Activated CD8-positive, alpha-beta T cell treated with anti-CD3 and anti-CD28 coated beads for 36 hours (primary cell): ENCODE measurements at places on chromosomes 11 and 22. TPM values are rescaled to one million over a fixed set of nuclear protein-coding genes. Genes with fewer than 3 reads are reported as not detected.
A peak's percentile ranks its signal among the peaks of the same experiment; 100 is the strongest.

The SLC6A5 gene
- total RNA-seq = not detected

The OTOG gene
- not detected for total RNA-seq

The CRYBB3 gene
- not detected for total RNA-seq

The HOATZ gene
- not detected for total RNA-seq

- DNase-seq = no peak
These were observed 4.9 kb upstream of the PPARA start for GRCh38 chr22:46145361-46145851.

DNA sequence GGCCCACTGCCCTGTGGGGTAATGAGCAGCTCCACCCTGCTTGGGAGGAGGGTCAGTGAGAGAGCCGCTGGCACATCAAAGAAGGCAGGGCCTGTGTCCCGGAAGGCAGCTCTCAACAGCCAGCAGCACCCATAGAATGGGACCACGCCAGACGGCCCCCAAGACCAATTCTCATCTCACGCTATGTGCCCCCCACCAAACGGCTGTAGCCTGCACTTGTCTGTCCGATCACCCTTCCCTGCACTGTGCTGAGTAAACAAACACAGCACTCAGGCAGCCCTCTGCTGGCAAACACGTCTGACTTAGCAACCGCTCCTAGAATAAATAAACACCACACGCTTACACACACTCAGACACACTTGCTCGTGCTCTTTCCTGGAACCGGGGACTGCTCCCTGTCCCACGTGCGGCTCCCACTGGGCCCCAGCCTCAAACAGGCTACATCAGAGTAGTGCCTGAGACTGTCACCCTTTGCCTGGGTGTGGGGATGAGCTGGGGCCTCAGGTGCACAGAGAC is 53.2 kb upstream of the CDON start:
- DNase-seq = no peak

GRCh38 chr11:87971354-87971753 is 203.9 kb downstream of the RAB38 start:
- no peak for DNase-seq

GRCh38 chr22:37349043-37349814 is 66.9 kb downstream of the CYTH4 start:
- no peak for DNase-seq

DNA sequence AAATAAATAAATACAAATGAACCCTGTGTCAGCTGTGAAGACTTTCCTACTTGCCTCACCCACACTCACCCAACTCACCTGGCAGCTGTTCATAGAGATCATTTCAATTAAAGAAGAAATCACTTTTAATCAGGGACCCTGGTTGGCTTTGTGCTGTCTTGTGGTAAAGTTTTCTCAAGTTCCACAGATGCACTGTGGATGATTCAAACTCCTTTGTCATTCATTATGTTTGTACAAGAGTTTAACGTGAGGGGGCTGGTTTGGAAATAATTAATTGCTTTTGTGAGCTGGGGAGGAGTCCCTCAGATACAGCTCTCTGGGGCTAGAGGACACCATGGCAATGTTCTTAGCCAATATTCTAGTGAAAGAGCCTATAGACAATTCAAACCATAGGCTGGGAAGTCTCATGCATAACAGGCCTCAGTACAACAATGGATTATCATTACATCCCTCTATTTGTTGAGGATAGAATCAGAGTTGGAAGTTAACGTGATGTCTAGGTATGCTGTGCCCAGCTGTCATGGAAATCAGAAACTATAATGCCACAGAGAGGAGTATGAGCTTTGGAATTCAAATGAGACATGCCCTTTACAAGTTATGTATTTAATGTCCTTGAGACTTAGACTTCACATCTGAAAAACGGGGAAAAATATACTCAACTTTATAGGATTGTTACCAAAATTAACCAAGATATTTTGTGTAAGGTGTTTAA is 698.5 kb downstream of the KCNA4 start:
- DNase-seq = no peak

- DNase-seq = no peak
These were observed 60.6 kb upstream of the PPP6R3 start for GRCh38 chr11:68399916-68400315.

DNA sequence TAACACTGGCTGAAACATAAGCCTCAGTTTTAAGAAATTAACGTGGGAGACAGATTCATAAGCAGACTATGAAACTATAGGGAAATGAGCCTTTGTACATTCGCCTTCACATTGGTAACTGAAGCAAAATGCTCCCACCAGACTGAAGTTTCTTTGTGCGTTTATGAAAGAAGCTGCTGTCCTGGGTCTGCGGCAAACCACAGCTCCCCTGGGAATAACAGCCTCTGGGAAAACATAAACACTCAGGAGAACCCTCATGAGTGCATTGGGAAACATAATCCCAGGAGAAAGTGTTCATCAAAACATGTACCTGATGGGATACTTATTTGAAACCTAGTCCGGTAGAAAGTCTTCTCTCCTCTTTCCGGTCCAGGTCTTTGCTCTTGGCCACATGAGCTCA is 193.1 kb upstream of the LARGE1 start:
- DNase-seq = no peak

- no peak for DNase-seq
These were observed at the start of gene OR5L1 for GRCh38 chr11:55811067-55811466. Gene OR5L1, plus strand, starts transcription at chr11:55811367. Its CDS starts 100 bp downstream, at chr11:55811467.

DNA sequence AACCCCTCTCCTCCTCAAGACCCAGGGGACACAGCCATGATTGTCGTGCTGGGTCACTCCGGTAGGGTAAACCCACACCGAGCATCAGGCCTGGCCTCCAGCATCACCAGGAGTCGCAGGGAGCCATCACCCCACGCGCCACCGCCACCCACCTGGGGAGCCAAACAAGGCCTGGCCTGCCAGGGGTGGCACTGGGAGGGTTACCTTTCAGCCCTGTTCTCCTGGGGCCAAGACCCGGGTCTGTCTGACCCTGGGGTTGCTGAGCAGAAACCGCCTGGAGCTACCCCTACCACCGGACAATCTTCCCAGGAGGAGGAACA is 39.3 kb upstream of the NNMT start:
- DNase-seq = no peak

DNA sequence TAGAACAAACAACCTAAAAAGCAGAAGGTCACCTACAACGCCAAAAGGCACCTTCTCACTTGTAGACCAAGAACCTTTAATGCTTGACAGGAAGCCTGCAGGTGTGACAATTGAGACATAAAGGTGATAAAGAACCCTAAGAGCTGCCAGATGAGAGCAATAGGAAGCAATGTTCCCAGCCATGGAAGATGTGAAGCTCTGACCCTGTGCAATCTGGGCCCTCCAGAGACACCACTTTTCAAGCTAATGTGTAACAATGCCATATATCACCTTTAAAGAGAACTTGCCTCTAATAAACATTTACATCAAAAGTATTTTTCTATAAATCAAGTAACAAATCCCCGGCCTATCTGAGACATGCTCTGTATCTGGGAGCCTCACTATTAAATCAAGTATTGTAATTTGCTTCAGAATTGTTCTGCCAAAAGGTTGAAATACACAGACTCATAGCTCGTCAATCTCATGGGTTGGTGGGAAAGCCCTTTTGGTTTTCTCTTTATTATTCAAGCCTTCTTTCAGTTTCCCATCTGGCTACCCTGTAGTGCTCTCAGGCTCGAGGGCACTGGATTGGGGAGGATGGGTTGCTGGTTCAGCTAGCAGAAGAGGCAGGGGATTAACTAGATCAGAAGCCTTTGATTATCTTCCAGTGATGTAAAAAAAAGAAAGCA is 368.9 kb downstream of the BUD13 start:
- no peak for DNase-seq

DNA sequence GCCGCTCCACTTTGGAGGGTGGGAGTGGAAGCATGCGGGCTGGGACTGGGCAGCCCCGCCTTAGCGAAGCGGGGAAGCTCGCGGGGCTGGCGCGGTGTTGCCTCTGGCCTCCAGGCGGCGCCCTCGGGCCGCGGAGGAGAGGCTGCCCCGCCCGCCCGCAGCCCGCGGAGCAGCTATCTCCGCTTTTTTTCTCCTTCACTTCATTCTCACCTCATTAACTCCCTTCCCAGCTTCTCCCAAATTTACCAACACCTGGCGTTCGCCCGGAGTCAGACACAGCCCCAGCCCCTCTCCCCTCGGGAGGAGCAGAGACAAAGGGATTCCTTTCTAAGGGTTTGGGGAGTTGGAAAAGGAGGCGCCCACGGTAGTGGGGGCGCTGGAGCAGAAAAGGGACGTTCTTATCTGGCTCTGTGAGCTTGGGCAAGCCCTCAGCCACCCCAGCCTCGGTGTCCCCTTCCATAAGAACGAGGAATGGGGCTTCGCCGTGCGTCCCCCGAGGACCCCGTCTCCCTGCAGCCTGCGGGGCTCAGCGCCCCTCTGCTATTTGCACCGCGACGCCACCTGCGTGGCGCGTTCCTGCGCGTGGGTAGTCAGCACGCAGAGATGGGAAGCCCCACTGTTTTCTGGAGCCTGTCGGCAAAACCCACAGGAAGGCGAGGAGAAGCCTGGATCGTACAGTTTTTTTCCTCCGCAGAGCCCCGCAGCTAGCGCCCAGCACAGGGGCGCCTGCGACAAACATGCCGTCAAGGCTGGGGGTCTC is 1.5 kb upstream of the WNT11 start:
- peak; percentile 80 for DNase-seq

DNA sequence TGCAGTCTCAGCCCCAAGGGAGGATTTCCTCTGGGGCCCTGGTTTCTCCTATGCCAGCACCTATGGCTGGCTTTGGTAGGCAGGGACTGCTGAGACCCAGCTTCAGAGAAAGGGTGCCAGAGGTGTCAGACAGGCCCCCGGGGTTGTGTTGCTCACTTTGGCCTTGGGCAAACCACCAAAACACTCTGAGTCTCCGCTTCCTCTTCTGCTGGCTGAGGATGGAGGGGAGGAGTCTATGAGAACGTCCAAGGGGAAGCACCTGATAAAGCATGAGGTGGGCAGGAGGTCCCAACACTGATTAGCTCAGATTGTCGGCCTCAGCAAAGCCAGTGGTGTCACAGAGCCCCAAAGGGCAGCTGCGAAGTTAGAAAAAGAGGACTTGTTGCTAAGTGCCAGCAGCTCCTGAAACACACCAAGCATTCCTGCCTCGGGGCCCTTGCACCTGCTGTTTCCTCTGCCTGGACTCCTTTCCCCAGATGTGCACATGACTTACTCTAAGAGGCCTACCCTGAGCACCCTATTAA is 10.5 kb downstream of the SMTNL1 start:
- DNase-seq = peak; percentile 54

DNA sequence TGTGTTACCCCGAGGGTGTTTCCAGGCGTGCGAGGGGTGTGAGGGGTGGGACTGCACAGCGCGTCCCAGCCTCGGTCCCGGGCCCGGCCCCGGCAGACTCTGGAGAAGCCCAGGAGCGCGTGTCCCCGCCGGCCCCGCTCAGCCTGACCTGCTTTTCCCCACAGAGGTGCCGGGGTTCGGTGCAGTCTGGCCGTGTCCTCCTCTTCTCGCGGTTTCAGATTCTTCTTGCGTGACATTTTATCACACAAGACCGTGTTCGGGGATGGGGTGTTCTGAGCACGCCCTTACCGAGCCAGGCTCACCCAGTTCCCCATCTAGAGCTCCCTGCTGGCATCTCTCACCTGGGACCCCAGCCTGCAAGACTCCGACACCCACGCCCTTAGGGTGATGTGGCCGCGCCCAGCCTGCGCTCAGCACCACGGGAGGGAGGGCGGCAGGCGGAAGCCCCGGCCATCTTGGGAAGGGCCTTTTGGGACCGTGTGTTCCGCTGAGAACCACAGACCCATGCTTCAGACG is 775.6 kb downstream of the BRD1 start:
- DNase-seq = peak; percentile 47

- DNase-seq = peak; percentile 23
These were observed 4.1 kb upstream of the CD82 start for GRCh38 chr11:44561275-44561805.

DNA sequence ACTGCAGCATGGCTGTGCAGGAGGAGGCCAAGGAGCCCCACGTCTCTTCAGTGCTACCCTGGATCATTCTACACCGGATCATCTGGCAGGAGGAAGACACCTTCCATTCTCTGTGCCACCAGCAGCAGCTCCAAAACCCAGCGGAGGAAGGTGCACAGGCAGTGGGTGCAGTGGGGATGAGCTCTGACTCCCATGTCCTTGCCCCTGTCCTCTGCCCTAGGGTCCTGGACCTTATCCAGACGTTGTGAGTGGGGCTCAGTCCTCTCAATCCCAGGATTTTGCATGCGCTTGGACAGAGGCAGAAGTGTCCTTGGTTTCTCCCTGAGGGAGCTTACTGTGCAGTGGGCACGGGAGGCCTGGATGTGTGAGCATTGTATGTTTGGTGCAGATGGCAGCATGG is 61.3 kb downstream of the CABIN1 start:
- no peak for DNase-seq

DNA sequence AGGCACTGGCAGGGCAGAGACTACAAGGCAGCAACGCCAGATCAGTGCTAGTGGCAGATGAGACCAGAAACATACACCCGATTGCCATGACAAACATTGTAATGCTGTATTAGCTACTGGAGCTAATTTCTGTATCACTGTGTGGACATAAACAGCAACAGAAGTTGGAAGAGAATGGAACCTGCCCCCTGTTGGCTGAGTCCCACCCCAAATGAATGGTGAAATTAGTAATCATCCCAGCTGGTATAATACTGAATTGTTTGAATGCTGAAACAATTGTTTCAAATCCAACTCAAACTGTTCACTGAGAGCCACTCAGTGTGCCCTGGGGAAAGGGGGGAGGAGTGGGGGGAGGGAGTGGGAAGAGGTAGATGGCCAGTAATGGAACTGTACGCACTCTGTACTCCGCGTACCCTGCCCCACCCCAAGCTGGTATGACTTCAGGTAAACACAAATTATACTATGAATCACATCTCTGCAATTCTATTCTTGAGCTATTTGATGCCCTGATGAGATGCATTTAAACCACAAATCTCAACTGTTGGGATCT is 11.2 kb upstream of the BIRC3 start:
- DNase-seq = peak; percentile 38

DNA sequence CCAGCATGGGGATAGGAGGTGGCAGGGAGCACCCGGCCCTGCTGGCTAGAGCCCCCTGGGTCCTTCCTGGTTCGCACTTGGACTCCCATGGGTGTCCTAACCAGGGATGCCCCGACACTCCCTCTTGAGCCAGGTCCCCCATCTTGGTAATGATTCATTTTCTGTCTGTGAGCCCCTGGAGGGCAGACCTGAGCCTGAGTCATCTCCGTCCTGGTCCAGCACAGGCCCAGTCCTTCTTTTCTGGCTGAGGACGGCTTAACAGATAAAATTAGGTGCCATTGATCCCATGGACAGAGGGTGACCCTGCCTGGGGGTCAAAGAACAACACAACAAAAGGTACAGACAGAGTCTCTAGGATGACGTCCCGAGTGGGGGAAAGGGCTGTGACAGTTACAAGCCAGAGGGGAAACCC is 3.5 kb downstream of the RHOD start:
- no peak for DNase-seq

DNA sequence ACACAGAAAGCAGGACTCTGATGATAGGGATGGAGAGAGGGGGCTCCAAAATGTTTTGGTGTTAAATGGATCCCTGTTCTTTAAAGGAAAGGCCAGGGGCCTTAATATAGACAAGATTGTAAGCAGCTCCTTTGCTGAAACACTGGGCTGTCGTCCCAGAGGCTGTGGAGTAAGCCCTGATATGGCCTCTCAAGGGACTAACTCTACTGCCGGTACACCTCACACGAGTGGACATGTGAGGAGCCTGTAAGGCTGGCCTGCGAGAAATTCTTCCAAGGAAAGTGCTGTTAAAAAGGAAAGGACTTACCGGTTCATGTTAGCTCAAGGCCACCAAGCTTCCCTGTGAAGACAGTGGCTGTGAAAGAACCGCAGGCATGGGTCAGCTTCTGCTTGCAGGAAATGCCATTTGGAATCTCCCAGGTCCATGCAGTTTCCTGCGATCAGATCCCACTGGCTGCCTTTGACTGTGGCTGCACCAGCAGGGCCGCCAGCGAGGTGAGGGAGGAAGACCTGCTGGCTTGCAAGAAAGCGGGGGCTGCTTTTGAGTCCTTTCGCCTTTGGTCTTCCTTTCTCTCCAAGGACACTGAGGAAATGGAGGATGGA is 106.6 kb downstream of the PRR5L start:
- no peak for DNase-seq
